ENCODE measurements at places on chromosomes 11 and 22.

- no peak for DNase-seq
Measured at GRCh38 chr11:70539360-70540095, 141.2 kb downstream of the CTTN start.

DNA sequence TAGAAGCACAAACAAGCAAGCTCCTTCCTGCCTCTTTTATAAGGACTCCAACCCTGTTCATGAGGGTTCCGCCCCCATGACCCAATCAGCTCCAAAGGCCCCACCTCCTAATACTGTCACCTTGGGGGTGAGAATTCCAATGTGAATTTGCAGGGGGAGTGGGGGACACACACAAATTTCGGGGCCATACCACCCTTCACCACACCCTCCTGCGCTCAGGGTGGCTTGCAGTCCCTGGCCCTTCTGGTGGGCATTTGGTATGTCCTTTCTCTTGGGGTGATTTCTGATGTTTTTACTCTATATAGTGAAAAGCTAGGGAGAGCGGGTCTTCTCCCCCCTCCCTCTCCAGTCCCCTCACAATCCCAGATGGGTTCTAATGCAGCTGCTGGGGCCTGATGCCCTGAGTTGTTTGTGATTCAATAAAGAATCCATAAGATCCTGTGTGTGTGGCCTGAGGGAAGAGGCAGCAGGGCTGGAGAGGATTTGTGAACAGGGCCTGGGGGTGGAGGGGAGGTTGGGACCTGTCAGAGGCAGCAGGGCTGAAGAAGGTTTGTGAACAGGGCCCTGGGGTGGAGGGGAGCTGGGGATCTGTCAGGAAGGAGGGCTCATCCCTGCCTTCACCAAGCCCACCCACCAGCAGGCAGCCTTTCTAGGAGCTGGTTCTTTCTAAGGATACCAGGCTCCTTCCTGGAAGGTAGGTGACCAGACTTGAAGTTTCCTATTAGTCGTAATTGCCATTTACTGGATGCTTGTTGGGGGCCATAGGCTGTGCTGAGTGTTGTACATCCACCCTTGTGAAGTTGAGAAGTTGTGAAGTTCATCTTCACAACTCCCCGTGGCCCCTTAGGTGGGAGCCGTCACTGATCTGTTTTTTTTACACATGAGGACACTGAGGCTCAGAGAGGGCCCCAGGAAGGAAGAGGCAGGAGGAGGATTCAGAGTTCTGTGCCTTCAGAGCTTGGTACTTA, 7.9 kb downstream of the SLC35C1 start:
- DNase-seq = no peak

DNA sequence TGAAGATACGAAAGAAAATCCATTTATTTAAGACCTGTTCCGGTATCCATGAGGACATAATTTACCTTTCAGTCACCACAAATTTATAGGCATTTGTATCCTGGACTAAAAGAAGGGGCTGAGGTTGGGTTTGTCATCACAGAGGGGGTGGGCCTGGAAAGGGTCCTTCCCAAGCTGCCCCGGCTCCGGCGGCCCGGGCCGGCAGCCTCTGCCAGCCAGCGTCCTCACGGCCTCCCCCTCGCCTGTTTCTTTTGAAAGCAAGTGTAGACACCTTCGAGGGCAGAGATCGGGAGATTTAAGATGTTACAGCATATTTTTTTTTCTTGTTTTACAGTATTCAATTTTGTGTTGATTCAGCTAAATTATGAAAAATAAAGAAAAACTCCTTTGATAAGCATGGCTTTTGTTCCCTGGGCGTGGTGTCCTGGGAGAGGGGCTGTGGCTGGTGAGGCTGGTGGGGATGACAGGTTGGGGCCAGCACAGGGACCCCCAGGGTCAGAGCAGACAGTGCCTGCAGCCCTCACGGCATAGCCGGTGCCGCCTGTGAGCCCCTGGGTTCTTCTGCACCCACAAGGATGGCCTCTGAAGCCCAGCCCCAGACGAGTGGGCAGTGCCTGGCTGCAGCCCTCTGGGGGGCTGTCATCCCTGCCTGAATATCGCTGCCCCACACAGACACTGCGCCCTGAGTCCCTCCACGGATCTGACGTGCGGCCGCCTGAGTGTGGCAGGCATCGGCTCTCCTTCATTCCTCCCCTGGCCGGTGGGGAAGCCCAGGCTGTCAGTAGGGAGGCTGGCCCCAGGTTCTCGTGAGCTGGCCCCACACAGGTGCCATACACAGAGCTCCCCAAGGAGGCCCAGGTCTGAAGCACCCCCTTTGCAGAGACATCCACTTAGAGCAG, 1075.9 kb downstream of the BRD1 start:
- no peak for DNase-seq

GRCh38 chr11:7251836-7252682, at the start of gene SYT9:
TSS of gene SYT9 (plus strand) at chr11:7251904. CDS start at chr11:7252187, 283 bp downstream.
- DNase-seq = no peak

GRCh38 chr22:47126344-47126811, 363.9 kb downstream of the TBC1D22A start:
- DNase-seq = no peak

- DNase-seq = no peak
Measured at GRCh38 chr11:112966561-112966960, 5.3 kb downstream of the NCAM1 start.

DNA sequence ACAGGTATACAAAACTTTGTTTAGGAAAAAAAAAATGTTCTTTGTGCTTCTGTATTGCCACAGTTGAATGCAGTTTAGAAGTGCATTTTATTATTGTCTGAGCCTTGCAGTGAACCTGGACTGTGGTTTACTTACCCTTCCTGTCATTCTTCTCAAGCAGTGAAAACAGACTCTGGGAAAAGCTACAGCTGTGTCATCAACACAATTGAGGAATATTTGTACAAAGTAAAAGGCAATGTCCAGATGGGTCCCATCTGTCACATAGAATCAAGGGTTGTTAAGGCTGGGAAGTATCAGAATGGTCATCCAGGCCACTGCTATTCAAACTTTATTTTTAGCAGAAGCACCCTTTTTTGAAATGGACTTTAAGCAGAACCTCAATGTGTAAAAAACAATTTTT, 73.3 kb downstream of the TRIM44 start:
- no peak for DNase-seq

DNA sequence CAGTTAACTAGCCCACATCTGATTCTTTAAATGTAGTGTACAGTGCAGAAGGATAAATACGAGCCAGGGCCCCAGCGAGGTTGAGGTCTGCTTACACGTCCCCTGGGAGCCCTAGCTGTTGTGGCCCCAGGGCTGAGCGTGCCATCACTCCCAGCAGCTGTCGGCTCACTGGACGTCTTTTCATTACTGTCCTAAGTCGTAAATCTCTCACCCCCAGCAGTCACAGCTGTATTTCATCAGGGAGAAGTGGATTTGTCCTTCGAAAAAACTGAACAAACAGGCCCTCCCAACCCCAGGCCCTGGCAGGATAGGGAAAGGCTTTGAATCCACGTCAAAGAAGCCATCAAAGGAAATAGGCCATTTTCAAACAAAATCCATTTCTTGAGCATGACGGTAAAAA, 110.4 kb upstream of the CSNK2A3 start:
- no peak for DNase-seq

DNA sequence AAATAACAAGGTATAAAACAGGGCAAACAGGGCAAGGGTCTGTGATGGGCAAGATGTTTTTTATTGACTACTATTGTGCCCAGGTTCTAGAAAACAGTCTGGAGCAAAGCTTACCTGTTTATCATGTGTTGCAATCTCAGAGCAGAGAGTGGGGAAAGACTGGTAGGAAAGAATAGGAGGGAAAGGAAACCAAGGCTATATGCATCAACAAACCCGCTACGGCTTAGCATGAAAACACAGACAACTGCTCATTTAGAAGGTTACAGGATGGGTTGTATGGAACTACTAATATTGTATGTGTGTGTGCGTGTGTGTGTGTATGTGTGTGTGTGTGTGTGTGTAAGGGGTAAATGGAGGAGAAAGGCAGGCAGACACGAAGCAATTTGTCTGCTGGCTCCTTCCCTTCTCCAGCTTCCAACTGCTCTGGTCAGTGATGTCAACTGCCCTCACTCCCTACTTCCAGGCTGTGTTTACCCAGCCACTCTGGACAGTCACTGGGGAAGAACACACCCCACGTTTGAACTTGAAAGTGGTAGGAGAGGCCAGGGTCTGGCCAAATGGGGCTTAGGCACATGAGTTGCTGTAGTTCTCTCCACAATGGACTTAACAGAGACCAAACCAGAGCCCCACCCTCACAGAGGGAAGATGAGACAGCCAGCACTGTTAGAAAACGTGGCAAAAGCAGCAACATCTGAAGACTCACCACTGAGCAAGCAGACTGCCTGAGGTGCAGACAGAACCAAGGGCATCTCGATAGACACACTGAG, 47.0 kb downstream of the GAB2 start:
- no peak for DNase-seq

GRCh38 chr11:84468235-84468634, 1158.9 kb downstream of the DLG2 start:
- DNase-seq = no peak

DNA sequence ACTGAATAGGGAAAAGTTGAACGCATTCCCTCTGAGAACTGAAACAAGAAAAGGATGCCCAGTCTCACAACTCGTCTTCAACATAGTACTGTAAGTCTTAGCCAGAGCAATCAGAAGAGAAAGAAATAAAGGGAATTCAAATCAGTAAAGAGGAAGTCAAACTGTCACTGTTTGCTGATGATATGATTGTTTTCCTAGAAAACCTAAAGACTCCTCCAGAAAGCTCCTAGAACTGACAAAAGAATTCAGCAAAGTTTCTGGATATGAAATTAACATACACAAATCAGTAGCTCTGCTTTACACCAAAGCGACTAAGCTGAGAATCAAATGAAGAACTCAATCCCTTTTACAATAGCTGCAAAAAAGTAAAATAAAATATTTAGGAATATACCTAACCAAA, 471.2 kb upstream of the CNTN5 start:
- DNase-seq = no peak

DNA sequence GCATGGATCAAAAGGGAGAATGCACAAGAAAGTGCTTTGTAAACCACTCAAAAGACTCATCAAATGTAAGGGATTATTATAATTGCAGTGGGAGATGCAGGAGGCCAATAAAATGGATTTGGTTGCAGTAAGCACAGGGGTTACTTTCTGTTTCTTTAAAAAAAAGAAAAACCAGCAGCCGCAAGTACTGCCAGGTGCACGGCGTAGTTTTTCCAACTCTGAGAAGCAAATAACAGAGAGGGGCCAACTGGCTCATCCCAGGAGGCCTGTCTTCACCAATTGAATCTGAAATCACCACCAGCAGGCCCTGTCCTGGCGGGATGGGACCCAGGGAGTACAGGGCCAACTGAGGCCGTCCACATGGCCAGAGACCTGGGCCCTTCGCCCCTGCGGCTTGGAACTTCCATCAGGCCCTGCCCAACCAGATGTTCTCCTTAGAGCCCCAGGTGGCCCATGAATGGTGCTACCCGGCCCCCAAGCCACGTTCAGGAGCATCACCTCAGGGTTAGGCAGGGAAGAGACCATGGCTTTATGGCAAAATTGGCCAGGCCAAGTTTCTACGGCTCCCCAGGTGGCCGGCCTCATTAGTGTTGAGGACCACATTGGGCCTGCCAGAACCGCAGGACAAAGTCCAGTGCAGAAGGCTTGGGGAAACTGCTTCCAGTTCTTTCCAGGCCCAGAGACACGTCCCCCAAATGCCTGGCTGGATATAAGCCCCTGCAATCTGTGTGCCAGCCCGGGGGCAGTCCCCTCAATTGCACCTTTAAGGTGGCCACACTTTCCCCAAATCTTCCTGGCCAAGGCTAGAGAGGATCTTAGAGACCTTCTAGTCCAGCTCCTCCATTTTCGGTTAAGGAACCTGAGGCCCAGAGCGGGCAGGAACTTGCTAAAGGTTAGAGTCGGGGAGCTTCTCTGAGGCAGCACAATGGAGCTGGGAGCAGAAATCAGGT, 61.7 kb downstream of the CHRDL2 start:
- no peak for DNase-seq

DNA sequence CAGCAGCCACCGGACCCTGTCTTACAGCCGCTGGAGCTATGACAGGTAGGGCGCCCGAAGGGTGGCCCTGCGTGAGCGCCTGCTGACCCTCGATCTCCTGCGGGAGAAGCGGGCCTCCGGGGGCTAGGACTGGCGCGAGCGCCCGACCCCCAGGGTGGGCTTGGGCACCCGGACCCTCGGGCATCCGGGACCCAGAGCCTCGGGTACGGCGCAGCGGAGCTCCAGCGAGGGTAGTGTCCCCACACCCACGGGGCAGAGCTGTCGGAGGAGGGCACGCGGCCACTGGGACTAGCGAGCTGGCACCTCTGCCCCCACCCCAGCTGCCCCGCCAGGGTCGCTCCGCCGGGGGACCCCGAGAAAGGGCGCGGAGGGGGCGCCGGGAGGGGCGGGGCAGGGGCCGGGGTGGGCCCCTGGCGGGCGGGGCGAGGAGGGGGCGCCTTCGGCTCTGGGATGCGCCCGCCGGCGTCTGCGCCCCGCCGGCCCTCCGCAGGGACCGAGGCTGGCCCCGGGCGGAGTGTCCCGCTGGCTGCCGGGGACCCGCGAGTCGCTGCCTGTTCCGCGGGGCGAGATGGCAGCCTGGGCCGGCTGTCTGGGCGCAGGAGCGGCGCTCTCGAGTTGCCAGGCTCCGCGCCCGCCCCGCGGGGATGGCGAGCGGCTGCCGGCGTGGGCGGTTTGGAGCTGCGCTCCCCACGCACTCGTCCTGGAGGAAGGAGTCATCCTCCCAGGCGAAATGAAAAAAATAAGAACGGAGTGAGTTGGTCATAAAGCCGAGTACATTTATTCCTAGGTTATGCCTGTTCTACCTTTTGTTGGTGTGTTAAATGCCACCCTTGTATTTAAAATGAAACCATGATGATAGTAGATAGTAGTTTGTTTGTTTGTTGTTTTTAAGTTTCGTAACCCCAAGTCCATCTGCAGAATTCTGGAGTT, 32.4 kb downstream of the EIF3F start:
- peak; percentile 24 for DNase-seq

- DNase-seq = no peak
Measured at GRCh38 chr11:124841840-124842239, 23.4 kb upstream of the ROBO3 start.

DNA sequence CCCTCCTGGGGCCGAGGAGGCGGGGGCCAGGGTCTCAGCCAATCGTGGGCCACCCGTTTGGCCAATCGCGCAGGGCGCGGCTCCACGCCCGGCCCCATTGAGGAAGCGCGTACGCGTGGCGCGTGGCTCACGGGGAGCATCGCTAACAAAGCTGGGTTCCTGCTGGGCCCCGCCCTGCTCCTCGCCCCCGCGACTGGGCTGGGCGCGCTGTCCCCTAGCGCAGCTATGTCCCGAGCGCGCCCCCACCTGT, 614 bp upstream of the ASCL2 start:
- peak; percentile 68 for DNase-seq
